ENCODE measurements at places on chromosomes 6 and 20.

GRCh38 chr20:57902473-57902872 lies 192.7 kb upstream of the PMEPA1 start:
- DNase-seq, result no peak

DNA sequence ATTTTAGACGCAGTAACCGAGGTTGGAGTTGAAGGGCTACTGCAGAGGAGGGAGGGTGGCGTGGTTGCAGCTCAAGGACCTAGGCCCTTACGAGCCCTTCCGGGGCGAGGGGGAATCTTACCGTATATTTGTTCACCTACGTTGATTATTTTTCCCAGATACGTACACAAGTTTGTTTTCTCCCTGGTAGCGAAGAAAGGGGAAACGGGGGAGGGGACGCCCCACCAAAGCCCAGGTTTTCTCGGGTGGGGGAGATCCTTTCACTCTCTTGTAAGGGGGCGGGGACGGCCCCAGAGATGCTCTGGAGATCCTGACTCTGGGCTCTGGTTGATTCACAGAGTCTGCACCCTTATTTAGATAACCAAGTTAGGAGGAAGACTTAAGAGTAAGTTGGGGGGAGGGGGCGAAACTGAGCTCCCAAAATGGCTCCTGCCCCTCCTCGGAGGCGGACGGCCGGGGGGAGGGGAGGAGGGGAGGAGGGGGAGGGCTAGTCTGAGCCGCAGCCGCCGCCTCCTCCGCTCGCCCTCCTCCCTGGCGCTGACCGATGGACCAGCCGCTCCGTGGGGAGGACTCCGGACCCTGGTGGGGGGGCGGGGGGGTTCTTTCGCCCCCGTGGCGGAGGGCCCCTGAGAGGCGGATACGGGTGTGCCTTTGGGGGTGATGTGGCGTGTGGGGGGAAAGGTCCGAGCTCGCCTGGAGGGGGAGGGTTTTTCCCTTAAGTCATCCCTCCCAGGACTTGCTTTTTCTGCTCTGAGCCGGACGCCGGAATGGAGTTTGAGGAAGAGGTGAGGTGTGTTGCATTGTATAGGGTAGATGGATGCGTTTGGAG lies 2.2 kb downstream of the BRD2 start:
- peak; percentile 90 for DNase-seq

- no peak for DNase-seq
Measured at GRCh38 chr6:39821046-39821740, 29.0 kb downstream of the DAAM2 start.

DNA sequence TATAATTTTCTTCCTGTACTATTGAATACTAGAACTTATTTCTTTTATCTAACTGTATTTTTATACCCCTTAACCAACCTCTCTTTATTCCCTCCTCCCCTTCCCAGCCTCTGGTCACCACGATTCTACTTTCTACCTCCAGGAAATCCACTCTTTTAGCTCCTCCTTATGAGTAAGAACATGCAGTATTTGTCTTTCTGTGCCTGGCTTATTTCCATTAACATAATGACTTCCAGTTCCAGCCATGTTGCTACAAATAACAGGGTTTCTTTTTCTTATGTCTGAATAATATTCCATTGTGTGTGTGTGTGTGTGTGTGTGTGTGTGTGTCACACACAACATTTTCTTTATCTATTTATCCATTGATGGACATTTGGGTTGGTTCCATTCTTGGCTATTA lies 152.3 kb upstream of the OLIG3 start:
- no peak for DNase-seq

DNA sequence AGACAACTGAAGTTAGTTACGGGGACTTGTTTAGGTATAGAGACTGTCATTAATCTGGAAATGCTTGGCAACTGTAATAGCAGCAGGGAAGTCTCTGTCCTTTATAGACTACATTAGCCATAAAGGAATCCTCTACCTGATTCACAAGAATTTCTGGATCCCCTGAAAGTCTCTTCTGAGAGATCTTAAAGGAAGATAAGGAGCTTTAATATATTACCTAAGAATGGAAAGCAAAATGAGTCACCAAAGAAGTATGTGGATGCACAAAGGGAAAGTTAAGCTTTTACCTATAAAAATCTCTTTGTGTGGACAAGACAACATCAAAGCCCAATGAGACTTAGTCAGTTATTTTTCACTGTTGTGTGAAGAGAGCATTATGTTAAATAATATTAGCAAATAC lies 92.2 kb upstream of the RSPO3 start:
- no peak for DNase-seq

GRCh38 chr6:128099571-128100197 lies 198.8 kb upstream of the THEMIS start:
- DNase-seq, result no peak

GRCh38 chr6:159760602-159761057 lies 1.2 kb upstream of the ACAT2 start:
- no peak for DNase-seq

DNA sequence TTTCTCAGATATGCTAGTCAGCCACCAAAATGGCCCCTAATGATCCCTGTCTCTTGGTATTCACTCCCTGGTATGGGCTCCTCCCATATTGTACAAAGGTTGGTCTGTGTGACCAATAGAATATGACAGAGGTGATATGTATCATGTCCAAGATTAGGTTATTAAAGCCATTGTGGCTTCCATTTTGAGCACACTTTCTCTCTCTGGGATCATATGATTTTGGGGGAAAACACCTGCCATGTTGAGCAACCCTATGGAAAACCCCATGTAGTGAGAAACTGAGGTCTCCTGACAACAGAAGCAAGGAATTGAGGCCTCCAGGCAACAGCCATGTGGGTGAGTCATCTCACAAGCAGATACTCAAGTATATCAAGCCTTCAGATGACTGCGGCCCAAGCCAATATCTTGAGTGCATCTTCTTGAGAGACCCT lies 7.1 kb upstream of the ZNF318 start:
- DNase-seq, result peak; percentile 51

- DNase-seq, result no peak
Measured at GRCh38 chr6:149933036-149933435, 8.8 kb upstream of the ULBP2 start.

DNA sequence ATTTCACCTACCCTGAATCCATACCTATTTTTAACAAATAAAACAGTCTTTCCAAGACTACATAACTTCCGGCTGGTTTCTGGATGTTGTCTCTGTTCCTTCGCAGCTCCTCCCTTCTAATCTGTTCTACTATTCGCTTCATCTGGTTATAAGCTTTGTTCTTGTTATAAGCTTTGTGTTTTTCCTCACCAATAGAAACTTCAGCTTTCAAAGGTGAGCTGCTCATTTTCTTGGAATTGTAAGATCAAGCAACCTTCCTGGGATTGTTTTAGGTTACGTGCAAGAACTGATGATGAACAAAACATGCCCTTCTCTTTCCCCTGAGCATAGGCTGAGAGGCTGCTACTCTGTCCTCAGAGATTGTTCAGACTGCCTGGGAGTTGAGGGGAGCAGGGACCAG lies 2.1 kb downstream of the GFOD1 start:
- no peak for DNase-seq

DNA sequence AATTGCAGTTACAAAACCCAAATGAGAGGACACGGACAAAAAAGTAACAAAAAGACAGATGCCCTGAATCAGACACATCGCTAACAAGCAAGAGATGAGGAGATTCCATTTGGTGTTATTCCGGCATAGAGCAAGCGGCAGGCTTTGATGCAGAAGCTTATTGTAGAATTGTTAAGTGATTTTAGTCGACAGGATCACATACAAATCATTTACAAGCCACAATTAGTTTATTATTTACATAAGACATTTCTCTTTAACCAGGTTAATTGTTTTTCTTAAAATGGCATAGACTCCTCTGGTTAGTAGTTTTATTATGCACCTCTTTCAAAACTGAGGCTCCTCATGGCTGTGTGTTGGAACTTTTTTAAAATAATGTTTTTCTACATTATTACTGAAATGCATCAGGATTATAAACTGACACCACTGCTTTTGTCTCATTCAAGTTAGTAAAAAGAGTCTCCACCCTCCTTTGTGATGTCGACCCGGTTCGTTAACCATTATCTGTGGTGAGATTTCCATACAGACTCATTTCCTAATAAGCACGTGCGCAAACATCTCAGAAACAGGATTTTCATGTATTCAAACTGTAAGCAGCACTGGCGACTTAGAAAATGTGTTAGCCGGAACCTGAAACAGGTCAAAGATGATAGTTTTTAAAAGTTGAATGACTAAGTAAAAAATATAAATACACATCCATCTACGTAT lies 119.8 kb downstream of the COL12A1 start:
- DNase-seq, result no peak

GRCh38 chr6:835476-836160 lies 142.7 kb upstream of the EXOC2 start:
- no peak for DNase-seq

DNA sequence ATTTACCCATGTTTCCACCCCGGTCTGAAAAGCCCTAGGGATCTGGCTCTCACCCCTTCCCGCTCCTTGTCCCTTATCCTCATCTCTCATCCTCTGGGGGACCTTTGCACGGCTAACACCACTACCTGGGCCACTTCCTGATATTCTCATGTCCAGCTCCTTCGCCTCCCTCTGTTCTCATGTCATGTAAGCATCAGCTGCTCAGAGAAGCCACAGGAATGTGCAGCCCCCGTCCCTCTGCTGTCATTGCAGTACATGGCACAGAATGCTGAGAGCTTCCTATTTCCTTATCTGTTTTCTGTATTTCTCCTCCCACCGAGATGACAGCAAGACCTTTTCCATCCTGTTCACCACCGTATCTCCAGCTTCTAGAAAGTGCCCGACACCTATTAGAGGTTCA lies 102.4 kb downstream of the MTHFD1L start:
- no peak for DNase-seq

DNA sequence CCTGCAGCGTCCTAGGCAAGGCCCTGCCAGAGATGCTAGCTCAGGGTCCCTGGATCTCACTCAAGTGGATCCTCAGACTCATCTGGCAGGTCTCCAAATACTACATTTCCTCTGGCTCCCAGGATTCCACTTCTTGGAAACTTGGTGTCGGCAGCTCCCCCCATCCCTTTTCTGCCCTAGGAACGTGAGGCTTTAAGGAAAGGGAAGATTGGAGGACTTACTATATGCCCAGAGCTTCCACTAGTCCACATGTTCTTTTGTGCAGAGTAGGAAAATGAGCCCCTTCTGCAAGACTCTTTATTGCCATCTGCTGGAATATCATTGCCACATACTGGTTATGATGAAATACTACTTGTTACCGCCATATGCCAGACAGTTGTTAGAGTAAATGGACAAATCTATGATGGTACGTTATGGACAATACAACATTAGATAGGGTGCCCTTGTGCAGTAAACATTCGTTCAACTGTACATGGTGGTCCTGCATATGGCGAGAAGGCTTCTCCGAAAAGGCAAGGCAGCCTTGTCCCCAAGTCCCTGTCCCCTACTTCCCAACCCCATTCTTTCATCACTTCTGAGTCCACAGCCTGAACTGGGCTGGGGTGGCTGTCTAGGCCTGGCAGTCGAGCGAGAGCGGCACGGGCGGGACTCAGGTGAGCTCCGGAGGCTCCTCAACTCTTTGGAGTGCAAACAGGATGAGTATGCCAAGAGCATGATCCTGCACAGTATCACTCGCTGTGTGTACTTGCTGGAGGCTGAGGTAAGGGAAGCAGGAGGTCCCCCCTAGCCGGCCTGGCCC lies 780 bp downstream of the ARMC12 start:
- no peak for DNase-seq

DNA sequence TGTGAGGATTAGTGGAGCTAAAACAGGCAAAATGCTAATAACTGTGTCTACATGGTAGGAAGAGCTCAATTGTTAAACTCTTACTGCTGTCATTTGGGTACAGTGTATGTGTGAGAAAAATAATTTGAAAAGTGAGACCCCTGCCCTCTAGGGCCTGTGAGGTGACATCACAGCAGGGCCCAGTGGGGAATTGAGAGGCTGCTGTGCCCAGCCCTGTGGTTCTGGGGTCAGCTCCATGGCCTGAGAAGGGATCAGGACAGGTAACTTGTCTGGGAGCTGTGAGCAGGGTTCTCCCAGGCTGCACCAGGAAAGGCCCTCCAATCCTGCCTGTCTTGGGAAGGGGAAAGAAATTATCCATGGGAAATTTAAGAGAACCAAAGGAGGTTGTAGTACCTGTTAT lies 1.3 kb downstream of the SIRPB1 start:
- no peak for DNase-seq

GRCh38 chr6:45419571-45420082 lies 41.9 kb upstream of the SUPT3H start:
- DNase-seq, result peak; percentile 61

DNA sequence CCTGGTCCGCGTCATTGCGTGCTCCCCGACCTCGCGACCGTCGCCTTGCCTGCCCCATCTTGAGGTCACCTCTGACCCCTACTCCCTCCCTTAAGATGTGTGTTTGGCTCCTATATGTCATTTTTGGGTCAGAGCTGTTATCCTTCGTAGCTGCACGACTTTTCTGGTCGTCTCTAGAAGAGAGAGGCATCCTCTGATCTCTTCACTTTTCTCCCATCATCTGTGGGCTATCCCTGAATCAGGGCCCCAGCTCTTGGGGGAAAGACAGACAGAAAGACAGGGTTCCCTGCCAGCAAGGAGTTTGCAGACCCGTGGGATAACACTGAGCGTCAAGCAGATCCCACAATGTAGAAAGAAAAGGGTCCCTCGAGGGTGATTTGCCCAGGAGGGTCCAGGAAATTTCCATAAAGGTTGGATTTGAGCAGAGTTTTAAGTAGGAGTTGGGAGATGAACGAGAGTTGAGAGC lies 555 bp downstream of the FAM120B start:
- DNase-seq, result no peak

- DNase-seq, result no peak
Measured at GRCh38 chr6:76790881-76791280, 672.4 kb downstream of the HTR1B start.

DNA sequence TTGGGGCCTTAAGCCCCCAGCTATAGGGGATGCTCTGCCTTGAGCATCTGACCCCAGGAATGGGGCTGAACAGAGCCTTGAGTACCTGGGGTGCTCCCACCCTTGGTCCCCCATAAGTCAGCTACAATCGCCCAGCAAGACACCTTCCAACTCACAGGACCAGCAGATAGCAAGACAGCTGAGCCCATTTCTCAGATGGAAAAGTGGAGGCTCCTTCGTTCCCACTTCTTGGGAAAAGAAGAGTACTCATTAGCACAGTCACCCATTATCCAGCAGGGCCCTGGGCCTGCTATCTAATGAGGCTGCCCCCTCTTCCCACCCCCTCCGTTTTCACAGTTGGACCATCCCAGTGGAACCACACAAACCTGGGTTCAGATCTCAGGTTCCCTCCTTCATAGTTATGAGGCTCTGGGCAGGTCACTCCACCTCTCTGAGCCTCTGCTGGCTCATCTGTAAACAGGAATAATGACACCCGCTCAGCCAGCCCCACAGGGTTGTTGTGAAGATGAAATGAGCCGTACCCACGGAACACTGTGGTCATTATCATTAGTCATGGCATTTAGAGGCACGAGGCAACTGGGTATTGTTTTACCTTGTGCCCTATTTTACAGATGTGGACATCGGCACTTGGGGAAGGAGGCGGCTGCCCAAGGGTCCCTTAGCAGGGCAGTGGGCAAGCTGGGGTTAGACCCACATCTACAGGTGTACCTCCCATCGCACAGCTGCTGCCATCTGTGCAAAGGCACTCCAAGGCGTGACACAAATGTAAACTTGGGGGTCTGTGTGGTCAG lies 4.5 kb downstream of the LPIN3 start:
- DNase-seq, result no peak

Data from stimulated activated CD4-positive, alpha-beta T cell treated with anti-CD3 and anti-CD28 coated beads, Interleukin-1b, Interleukin-23, amount 100 ng/mL, for 48 hours (primary cell).